Immature natural killer cell (primary cell): ENCODE measurements at places on chromosomes 7 and 10. TPM values are rescaled to one million over a fixed set of nuclear protein-coding genes. Genes with fewer than 3 reads are reported as not detected.

The CD36 gene
- 2.0 TPM for polyA plus RNA-seq

GRCh38 chr10:79012567-79012966 is 56.2 kb upstream of the ZMIZ1 start:
- no peaks in the 10 kb centered on the region for H3K36me3 ChIP-seq
- H3K27me3 ChIP-seq: peaks cover 12% of the 10 kb centered on the region
- H3K27ac ChIP-seq: no peak overlapping the region
- no peaks in the 10 kb centered on the region for H3K4me1 ChIP-seq
- DNase-seq: no peak
- no peak overlapping the region for H3K4me3 ChIP-seq

GRCh38 chr7:78607099-78607498 is 808.5 kb downstream of the PHTF2 start:
- no peaks in the 10 kb centered on the region for H3K27me3 ChIP-seq
- no peaks in the 10 kb centered on the region for H3K4me1 ChIP-seq
- no peak for DNase-seq
- no peaks in the 10 kb centered on the region for H3K36me3 ChIP-seq
- H3K27ac ChIP-seq: no peak overlapping the region
- H3K4me3 ChIP-seq: no peak overlapping the region

DNA sequence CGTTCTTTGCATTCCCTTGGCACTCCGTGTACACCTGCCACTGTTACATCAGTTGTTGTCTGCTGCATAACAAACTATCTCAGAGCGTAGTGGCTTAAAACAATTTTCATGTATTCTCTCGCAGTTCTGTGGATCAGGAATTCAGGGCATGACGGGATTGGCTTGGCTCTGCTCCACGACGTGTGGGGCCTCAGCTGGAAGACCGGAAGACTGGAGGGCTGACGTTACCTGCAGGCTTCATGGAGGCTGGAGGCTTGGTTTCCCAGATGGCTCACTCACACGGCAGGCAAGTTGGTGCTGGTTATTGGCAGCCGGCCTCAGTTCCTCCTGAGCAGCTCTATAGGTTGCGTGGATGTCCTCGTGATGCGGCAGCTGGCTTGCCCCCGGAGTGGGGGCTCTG is 25.5 kb downstream of the NYAP1 start:
- H3K36me3 ChIP-seq: no peaks in the 10 kb centered on the region
- no peak overlapping the region for H3K27ac ChIP-seq
- H3K4me3 ChIP-seq: no peak overlapping the region
- H3K27me3 ChIP-seq: peaks cover 5% of the 10 kb centered on the region
- DNase-seq: no peak

The COPG2 gene
- polyA plus RNA-seq: 2.1 TPM

The PDE6C gene
- polyA plus RNA-seq: not detected

DNA sequence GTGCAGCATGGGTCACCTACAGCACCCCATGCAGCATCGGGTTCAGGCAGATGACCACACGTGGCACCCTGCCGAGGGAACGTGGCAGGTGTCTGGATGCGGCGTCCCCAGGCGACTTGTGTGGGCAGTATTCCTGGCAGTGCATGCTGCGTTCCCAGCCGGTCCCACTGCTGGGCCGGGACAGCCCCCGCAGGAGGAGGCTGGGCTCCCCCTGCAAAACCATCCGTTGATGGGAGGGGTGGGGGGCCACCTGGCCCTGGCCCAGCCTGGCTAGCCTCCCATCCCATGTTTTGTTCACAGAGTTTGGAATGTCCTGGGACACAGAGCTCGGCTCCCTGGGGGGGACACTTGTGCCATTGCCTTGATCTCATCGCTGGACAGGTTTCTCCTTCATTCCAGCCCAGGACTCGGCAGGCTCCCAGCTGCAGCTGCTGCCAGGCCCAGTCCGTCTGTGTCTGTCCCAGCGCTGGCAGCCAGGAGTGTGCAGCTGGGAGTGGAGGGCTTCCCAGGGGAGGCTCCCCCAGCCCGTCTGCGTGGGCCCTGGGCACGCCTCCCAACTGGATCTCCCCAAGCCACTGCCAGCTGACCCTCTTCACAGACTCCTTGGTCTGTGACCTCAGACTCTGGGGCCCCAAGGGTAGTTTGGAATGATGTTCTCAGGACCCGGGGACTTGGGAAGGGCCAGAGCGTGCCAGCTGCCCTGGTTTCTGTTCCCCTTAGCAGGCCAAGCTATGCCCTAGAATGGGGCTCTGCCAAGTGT is 32.6 kb downstream of the TMEM270 start:
- H3K4me1 ChIP-seq: no peaks in the 10 kb centered on the region
- H3K4me3 ChIP-seq: no peak overlapping the region

- no peak overlapping the region for H3K4me3 ChIP-seq
- no peaks in the 10 kb centered on the region for H3K36me3 ChIP-seq
- DNase-seq: no peak
- no peak overlapping the region for H3K27ac ChIP-seq
- peaks cover 4% of the 10 kb centered on the region for H3K27me3 ChIP-seq
These were observed 36.9 kb upstream of the GNA12 start for GRCh38 chr7:2880874-2881533.
